T-helper 2 cell (primary cell): ENCODE measurements at places on chromosomes 3 and 15.

DNA sequence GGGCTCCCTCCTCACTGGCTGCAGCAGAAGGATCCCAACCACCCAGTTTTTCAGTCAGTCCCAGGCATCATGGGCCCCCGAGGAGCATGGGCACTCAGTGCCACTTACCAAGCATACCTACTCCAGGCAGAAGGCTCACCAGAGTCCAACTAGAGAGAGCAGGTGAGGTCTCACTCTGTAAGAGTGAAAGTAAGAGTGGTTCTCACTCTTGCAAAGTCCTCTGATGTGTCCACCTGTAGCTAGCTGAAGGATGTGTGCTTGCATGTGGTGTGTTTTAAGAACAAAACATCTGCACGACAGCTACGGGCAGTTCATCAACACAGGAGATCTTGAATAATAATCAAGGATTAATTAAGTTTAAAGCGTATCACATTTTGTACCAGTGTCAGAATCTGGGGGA lies 49.7 kb downstream of the CCK start:
- DNase-seq, result no peak

DNA sequence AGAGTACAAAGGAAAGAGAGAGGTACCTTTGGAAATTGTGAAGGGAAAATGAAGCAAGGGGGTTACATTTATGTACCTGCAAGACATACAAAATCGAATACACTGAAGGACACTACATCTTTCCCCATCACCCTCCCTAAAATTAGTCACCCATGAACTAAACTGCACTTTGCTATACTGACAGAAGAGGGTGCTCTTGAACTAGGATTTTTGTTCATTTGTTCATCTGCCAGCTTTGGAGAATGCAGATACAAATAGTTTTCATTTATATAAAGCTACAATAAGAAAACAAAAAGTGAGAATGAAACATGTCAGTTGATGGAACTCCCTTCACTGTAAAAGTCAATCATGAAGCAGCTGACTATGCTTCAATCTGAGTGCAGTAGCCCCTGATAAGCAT lies 55.7 kb downstream of the PCCB start:
- DNase-seq, result no peak

DNA sequence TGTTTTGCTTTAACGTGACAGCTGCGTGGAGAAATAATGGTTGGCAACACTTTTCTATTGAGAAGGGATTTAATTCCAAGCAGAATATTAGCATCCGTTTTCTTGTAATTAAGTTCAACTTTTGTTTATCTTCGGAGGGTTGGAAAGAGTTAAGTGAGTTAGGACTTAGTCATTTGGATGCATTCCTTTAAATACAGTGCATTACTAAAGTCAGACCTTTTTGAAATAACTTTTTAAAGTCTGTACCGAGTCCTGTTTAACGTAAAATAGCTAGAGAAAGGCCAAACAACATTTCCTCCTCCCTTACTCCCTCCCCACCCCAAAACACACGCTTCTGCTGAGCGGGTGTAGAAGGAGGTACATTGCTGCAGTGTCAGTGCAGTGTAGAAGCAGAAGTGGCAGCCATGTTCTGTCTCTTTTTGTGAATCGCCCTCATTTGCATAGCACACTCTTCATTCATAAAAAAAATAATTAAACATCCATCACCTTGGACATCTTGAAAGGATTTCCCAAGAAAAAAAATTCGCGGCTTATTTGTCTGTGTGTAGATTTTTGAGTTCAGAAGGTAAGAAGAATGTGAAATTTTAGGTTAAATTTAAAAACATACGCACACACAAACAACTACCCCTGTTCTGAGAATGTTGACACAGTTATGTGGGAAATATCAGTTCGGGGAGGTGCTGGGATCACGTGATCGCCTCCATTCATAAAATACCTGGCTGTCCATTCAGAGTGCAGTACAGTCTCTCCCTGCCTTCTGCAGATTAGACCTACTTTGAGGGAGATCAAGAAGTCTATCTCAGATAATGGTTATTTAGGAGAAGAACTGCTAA lies 1.6 kb downstream of the SPRED1 start:
- peak; percentile 21 for DNase-seq

DNA sequence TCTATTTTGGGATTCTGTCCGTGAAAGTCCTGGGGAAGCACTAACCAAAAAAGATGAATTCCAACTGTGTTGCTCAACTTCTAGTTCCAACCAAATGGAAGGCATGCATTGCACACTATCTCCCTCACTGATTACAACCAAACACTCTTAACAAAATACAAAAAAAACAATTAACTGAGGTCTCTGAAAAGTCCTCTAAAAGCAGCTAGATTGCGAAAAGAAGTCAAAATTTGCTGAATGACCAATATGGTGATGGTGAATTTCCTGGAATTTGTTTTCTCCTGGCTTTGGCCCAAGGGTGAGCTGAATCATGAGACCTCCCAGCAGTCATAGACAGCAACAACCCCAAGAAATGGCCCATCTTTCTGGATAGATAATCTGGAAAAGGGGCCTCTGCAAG lies 28.3 kb downstream of the CYP19A1 start:
- DNase-seq, result no peak
